Central memory CD4-positive, alpha-beta T cell (primary cell): ENCODE measurements at places on chromosomes 7 and 10.

DNA sequence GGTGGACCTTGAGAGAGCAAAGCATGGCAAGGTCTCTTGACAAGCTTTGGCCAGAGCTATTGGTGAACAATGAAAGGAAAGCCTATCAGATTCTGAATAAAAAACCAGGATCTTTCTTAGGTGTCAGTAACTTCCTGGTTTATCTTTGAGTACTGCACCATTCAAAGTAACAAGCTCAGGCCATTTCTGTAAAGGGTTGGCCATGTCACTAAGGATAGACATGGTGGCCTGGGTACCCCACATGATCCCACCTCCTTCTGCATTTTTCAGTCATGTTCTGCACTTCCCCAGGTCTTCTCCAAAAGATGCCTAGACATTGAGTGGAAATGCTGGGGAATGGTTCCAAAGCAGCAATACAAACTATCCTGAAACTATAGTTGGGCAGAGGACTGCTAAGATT, 242.0 kb downstream of the ARHGAP12 start:
- DNase-seq = no peak

- DNase-seq = no peak
Measured at GRCh38 chr10:132593389-132593788, 55.8 kb downstream of the INPP5A start.

GRCh38 chr7:92546856-92547497, 18.4 kb downstream of the RBM48 start:
- no peak for DNase-seq

DNA sequence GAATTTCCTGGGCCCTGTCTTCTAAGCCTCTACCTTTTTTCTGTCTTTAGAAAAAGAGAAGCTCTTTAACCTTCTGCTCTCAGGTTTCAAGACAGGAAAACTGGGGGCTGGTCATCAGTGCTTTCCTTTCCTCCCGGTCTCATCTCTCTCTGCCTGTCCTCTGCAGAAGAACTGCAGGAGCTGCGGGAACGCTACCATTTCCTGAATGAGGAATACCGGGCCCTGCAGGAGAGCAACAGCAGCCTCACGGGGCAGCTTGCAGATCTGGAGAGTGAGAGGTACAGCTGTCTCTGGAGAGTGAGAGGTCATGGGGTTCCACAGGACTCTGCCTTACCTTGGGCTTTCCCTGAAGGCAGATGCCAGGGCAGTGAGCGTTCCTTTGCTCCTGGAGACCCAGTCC, 12.7 kb downstream of the CCDC136 start:
- DNase-seq = no peak

DNA sequence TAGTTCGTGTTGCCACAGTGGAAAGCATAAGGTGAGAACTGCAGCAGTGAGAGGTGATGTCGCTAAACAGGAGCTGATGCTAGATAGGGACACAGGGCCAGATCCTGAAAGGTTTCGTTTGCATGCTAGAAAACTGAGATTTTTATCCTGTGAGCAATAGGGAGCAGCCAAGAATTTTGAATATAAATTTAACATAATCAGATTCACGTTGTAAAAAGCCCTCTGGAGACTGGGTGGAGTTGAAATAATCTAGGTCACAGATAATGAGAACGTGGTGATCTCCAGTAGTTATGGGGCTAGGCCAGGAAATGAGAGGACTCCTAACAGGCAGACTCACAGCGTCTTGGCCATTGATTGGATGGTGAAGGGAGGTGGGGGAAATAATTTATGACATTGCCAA, 92.1 kb upstream of the IMMP2L start:
- DNase-seq = no peak

DNA sequence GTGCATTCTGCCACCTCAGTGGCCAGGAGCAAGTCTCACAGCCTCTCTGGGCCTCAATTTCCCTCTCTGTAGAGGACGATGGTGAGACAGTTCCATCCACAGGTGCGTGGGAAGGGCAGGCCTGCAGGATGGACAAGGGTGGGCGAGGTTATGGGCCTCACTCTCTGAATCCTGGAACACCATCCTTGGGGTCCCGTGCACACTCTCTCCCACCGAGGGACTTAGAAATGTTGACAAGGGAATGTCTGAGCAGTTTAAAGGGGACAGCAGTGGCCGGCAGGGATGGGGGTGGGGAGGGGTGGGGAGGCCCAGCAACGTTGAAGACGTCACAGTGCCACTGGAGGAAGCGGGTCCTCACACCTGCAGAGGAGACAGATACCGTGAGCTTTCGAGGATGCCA, 111.5 kb downstream of the FOXL3 start:
- DNase-seq = no peak

GRCh38 chr10:37700886-37701780, 156.3 kb downstream of the ZNF248 start:
- no peak for DNase-seq

DNA sequence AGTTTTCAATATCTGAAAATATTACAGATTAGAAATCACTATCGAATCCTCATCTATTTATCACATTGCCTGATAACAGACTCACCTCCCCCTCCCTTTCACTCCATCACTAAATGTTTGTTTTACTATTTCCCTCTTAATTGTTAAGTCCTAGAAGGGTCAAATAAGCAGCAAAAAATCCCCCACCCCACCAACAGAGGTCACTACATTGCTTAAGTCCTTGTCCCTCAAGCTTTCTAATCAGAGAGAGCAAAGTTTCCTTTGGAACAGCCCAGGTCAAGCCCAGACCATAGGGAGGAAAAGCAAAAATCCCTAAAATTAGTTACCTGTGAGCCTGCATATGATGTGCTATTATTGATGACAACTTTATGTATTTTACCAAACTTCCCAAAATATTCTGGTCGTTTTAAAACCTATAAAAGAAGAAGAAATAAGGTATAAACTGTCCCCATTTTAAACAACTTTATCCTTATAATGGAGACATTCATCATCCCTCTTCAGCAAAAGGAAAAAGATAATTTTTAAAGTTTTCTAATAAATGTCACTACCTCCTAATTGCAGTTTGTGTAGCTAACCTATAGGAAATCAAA, 95.0 kb downstream of the CNOT4 start:
- DNase-seq = no peak

DNA sequence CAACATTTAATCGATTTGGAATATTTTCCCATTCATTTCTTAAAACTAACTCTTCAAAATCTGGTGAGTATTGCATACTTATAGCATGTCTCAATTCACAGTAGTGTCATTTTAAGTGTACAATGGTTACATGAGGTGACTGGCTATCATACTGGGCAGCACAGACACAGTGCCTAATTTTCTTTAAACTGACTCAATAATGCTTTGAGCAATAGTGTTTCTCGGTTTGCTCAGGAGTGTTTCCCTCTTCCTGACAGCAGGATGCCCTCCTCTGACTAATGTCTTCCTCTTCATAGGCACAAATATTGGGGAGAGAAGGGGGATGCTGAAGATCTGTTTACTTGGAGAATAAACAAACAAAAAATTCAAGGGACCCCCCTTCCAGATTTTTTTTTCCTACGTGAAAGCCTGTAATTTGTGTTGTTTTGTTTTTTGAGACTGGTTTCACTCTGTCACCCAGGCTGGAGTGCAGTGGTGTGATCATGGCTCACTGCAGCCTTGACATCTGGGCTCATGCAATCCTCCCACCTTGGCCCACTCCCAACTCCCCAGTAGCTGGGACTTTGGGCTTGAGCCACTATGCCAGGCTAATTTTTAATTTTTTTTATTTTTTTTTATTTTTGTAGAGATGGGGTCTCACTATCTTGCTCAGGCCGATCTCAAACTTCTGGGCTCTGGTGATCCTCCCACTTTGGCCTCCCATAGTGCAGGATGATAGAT, 2.2 kb downstream of the MRC1 start:
- no peak for DNase-seq

DNA sequence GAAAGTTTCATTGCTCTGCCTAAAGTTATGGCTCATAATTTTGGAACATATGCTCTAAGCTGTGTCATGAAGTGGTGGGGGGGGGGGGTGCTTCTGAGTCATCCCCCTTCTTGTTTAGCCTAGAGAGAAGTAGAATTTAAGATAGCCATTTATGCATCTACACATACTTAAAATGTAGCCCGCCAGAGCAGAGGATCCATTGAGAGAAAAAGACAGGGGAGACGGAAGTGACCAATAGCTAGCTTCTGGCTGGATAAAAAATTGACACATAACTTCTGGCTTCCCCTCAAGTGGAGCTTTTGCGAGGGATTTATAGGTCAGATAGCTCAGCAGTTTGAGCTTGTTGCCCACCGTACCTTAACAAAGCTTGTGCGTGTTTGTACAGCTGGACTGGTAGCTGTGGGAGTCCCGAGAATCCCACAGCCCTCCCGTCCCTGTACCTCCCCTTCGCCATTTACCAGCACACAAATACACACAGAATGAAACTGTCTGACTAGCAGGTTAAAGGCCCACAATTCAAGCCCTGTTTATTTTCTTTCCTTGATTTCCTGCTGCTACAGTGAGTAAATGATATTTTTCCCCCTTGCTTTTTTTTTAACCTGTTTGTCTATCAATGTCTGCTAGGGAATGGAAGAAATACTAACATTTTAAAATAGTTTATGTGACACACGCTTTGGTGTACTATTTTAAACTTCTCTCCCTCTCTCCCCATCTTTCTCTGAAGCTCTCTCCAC, 232.6 kb upstream of the FERD3L start:
- DNase-seq = no peak

DNA sequence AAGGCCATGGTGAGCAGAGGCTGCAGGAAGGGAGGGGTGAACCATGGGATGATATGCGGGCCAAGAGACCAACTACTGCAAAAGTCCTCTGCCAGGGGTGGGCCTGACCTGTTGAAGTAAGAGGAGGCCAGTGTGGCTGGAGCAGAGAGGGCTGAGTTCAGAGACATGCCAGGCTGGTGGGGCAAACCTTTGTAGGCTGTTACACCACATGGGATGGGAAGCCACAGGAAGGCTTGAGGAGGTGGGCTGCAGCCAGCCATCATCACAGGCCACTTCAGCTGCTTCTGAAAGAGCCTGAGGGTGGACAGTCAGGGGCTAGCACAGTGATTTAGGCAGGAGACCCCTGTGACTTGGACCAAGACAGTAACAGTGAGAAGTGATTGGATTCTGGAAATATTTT, 20.3 kb downstream of the CXCL12 start:
- DNase-seq = no peak

DNA sequence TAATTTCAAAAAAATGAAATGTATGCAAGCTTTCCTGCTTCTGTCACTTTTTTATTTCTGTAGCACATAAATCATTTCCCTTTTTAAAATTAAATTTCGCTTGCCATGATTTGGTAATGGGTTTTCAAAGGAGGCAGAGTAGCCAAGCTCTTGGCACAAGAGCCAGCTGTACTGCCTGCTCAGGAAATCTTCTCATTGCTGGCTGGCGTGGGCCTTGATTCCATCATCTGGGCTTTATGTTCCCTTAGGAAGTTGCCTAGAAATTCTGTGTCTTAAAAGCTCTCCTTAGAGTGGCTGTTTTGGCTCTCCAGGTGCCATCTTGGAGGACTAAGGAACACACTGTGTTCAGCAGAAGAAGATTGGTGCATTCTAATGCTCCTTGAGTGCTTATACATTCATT, 107.4 kb downstream of the ARID5B start:
- no peak for DNase-seq

- no peak for DNase-seq
Measured at GRCh38 chr7:15503603-15504290, 58.1 kb downstream of the AGMO start.

- DNase-seq = no peak
Measured at GRCh38 chr10:90984898-90985297, 64.0 kb upstream of the ANKRD1 start.

DNA sequence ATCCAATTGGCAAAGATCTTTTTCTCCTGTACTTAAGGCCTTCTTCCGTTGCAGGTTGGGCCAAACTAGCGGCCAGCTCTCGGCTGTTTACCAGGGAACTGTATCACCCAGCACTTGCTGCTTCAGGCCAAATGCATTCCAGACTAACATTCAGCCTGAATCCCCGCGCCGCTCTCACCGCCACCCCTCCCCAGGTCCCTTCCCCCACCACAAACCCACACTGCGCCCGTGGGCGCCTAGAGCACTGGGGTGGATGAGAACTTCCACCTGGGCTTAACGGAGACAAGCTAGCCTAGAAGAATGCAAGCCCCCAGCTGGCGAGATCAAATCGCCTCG, 676 bp downstream of the TCAF1 start:
- no peak for DNase-seq

GRCh38 chr10:110533149-110533548, 34.3 kb upstream of the SMC3 start:
- DNase-seq = no peak

- DNase-seq = no peak
Measured at GRCh38 chr10:113663142-113663541, 699 bp downstream of the NRAP start.

DNA sequence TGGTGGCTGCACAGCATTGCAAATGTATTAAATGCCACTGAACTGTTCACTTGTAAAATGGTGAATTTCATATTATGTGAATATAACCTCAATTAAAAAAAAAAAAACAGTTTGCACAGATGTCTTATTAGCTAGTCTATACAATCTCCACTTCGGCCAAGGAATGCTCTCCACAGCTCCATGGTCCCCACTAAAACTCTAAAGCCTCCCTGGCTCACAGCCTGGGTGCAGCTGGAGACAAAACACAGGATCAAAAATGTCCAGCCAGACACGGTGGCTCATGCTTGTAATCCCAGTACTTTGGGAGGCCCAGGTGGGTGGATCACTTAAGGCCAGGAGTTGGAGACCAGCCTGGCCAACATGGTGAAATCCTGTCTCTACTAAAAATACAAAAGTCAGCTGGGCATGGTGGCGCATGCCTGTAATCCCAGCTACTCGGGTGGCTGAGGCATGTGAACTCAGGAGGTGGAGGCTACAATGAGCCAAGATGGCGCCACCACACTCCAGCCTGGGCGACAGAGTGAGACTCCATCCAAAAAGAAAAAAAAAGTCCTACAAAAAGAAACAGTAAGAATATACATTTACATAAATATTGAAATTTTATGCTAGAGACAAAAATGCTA, 66.0 kb downstream of the SRPK2 start:
- DNase-seq = no peak

DNA sequence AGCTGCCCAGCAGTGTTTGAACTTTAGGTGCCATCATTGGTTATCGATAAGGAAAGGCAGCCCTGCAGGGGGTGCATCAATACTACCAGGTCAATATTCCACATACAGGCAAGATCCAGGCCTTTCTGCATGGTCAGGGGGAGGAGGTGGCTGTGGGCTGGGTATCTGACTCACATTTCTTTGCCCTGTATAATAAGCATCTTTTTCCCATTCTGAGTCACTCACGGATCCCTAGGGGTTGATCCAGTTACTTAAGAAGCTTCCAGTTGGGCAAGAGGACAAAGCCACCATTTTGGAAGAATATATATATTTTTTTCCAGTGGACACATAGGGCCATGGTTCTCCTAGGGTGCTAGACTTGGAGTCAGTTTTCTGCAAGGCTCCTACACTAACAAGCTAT, 114.2 kb upstream of the HABP2 start:
- no peak for DNase-seq

GRCh38 chr10:116208956-116209567, 63.9 kb downstream of the GFRA1 start:
- DNase-seq = no peak
